B cell (primary cell): ENCODE measurements at places on chromosomes 2 and 18.

DNA sequence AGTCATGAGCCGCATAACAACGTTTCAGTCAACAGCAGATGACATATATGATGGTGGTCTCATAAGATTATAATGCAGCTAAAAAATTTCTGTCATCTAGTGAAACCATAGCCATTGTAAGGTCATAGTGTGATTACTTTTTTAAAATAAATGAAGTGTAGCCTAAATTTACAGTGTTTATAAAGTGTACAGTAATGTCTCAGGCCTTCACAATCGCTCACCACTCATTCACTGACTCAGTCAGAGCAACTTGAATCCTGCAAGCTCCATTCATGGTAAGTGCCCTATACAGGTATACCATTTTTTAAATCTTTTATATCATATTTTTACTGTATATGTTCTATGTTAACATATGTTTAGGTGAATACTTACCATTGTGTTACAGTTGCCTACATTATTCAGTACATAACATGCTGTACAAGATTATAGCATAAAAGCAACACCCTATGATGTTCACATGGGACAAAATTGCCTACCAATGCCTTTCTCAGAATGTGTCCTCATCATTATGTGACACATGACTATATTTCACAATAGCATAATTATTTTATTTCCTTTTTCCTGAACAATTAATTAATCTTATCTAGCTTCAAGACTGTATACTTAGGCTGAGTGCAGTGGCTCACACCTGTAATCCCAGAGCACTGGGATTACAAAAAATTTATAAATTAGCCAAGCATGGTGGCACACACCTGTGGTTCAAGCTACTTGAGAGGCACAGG, 1115.9 kb upstream of the ZEB2 start:
- H3K4me1 ChIP-seq, result peaks cover 13% of the 10 kb centered on the region
- no peaks in the 10 kb centered on the region for H3K27me3 ChIP-seq
- H3K36me3 ChIP-seq, result no peaks in the 10 kb centered on the region
- H3K4me3 ChIP-seq, result no peak overlapping the region
- no peak overlapping the region for H3K27ac ChIP-seq
- DNase-seq, result no peak

DNA sequence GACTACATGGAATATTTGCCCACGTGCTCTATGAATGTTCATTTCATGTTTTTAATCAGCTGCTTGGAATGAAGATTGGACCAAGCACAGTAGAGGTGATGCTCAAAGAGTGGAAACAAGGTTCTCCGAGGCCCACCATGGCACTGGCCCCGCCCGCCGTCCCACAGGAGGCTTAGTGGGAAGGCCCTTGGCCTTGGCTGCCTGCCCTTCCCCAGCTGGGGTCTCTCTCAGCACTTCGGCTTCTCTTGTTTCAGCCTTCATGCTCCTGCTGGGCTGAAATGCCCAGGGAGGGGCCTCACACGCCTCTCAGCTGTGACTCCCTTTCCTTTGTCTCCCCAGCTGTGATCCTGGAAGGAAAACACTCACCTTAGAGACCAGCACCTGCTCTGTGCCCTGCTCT, 833.2 kb downstream of the GALR1 start:
- no peak for DNase-seq
- no peak overlapping the region for H3K27ac ChIP-seq
- H3K4me1 ChIP-seq, result no peaks in the 10 kb centered on the region
- H3K27me3 ChIP-seq, result no peaks in the 10 kb centered on the region

DNA sequence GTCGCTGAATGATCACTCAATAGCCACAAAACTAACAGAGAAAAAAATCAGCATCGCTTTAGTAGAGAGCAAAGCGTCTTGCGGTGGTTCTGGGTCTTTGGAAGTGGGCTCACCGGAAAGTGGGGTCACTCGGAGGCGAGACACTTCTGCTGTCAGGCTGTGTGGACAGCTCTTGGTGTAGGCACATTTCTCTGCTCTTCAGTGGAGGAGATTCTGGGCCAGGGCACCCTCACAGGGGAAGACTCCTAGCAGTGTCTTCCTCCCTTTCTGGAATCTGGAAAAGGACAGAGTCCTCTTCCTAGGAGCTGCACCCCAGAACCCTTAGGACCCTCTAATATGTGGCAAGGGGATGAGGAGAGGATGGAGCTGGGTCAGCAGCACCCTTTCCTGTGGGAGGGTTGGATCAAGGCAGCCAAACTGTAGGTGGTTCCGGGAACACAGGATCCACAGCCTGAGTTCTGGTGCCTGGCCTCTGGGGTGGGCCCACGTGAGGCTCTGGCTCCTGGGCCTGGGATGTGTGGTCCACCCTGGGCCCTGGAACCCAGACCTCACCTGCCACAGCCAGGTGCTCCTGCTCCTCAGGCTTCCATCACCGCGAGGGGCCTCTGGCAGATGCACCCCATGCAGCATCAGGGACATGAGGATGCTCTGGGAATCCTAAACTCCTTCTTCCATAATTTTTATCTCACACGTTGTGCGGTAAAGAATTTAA, 25.1 kb downstream of the GPR35 start:
- H3K4me1 ChIP-seq, result no peaks in the 10 kb centered on the region
- no peak overlapping the region for H3K27ac ChIP-seq
- no peak for DNase-seq
- H3K4me3 ChIP-seq, result no peak overlapping the region
- no peaks in the 10 kb centered on the region for H3K36me3 ChIP-seq

DNA sequence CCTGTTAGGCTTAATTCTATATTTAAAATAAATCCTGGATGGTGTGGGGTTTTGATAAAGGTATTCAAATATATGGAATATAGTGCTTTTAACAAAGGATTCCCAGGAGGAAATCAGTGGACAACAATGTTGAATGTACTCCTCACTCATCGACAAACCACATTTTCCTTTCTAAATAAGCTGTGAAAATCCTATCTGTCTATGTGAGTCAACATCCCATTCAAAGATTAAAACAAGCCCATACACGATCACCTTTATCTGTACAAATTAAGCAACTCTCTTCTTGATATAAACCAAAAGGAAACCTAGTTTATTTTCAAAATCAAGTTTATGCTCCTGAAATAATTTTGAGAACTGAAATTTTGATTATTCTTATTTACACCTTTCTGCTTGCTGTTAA, 153.4 kb downstream of the ERBB4 start:
- H3K4me1 ChIP-seq, result no peaks in the 10 kb centered on the region
- no peak overlapping the region for H3K4me3 ChIP-seq
- H3K27me3 ChIP-seq, result no peaks in the 10 kb centered on the region
- no peak overlapping the region for H3K27ac ChIP-seq
- DNase-seq, result no peak
- no peaks in the 10 kb centered on the region for H3K36me3 ChIP-seq

GRCh38 chr2:239263231-239263630, 137.6 kb downstream of the HDAC4 start:
- no peak overlapping the region for H3K4me3 ChIP-seq
- no peak for DNase-seq
- no peaks in the 10 kb centered on the region for H3K36me3 ChIP-seq
- H3K27ac ChIP-seq, result no peak overlapping the region

GRCh38 chr2:9462886-9463697, 11.3 kb upstream of the IAH1 start:
- no peak overlapping the region for H3K27ac ChIP-seq
- no peaks in the 10 kb centered on the region for H3K27me3 ChIP-seq
- H3K36me3 ChIP-seq, result no peaks in the 10 kb centered on the region
- DNase-seq, result no peak
- H3K4me3 ChIP-seq, result no peak overlapping the region

GRCh38 chr2:177010861-177011260, 201.7 kb upstream of the HNRNPA3 start:
- no peak for DNase-seq
- H3K4me1 ChIP-seq, result no peaks in the 10 kb centered on the region
- no peaks in the 10 kb centered on the region for H3K36me3 ChIP-seq

- H3K36me3 ChIP-seq, result no peaks in the 10 kb centered on the region
- H3K4me3 ChIP-seq, result no peak overlapping the region
- no peaks in the 10 kb centered on the region for H3K4me1 ChIP-seq
- H3K27me3 ChIP-seq, result no peaks in the 10 kb centered on the region
- no peak overlapping the region for H3K27ac ChIP-seq
These were observed 59.3 kb downstream of the ARHGEF33 start for GRCh38 chr2:38948995-38949394.

GRCh38 chr2:138277062-138277461, 224.5 kb upstream of the SPOPL start:
- DNase-seq, result no peak
- no peaks in the 10 kb centered on the region for H3K27me3 ChIP-seq
- no peak overlapping the region for H3K4me3 ChIP-seq
- no peaks in the 10 kb centered on the region for H3K36me3 ChIP-seq
- H3K4me1 ChIP-seq, result no peaks in the 10 kb centered on the region
- no peak overlapping the region for H3K27ac ChIP-seq
